H1 (cell line): ENCODE measurements at places on chromosomes 4 and X. TPM values are rescaled to one million over a fixed set of nuclear protein-coding genes. Genes with fewer than 3 reads are reported as not detected.

RIBC1 gene
- 0.41 and 0.46 TPM in 2 replicates for polyA plus RNA-seq

- DNase-seq: no peak
Measured at GRCh38 chr4:169179609-169180521, 90.9 kb downstream of the SH3RF1 start.

DNA sequence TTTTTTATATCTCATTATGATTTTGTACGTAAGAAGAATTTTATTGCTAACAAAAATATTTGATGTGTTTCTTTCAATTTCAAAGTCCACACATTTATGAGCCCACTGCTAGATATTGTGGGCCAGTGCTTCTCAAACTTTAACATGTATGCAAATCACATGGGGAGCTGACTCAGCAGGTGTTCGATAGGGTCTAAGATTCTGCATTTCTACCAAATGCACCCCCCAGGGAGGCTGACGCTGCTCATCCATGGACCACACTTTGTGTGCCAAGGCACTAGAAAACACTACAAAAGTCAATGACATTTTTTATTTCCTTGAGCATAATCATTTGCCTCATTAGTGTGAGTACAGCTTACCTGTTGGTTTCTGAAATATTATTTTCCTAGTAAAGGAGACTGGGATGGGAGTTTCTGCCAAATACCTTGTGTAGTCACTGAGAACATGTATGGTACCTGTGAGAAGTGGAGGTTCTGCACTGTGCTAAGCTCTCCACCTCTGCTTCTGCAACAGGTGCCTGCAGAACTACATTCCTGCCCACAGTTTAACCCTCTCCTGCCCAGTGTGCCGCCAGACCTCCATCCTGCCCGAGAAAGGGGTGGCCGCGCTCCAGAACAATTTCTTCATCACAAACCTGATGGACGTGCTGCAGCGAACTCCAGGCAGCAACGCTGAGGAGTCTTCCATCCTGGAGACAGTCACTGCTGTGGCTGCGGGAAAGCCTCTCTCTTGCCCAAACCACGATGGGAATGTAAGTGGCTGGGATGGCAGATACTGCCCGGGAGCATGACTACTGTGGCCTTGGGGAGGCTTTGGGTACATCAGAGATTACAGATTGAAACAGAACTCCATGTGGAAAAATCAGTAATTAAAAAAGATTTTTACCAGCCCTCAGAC, 68.9 kb upstream of the MND1 start:
- no peak for DNase-seq

- DNase-seq: no peak
Measured at GRCh38 chr4:189293459-189293858, 647.2 kb upstream of the FRG1 start.

DNA sequence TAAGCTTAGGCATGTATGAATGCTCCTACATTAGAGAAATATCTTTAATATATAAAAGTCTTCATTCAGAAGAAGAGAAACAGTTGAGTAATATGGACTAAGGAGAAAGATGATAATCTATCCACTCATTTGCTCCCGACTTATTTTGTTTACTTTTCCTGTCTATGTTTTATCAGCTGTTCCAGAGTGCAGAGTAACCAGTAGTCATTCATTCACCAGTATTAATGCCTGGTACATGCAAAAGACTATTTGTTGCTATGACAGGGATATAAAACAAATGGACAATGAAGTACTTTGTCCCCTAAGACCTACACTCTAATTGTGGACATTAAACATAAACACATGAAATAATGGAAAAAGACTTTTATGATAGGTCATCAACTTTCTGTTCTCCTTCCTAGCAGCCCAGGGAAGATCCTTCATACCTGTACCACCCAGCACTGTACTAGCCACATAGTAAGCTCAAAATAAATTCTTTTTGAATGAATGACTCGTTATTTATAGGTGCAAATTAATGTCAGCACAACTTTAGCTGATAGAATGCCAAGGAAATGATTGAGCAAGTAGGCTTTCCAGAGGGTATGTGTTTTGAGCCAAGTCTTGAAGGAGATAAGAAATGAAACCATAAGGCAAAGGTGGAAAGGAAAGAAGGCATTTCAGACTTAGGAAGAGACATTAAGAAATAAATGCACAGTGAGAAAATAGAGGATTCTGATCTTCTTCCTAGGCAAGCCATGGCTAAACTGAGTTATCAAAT, 45.0 kb upstream of the IL13RA1 start:
- no peak for DNase-seq
